ENCODE measurements at places on chromosomes 3 and 15.

DNA sequence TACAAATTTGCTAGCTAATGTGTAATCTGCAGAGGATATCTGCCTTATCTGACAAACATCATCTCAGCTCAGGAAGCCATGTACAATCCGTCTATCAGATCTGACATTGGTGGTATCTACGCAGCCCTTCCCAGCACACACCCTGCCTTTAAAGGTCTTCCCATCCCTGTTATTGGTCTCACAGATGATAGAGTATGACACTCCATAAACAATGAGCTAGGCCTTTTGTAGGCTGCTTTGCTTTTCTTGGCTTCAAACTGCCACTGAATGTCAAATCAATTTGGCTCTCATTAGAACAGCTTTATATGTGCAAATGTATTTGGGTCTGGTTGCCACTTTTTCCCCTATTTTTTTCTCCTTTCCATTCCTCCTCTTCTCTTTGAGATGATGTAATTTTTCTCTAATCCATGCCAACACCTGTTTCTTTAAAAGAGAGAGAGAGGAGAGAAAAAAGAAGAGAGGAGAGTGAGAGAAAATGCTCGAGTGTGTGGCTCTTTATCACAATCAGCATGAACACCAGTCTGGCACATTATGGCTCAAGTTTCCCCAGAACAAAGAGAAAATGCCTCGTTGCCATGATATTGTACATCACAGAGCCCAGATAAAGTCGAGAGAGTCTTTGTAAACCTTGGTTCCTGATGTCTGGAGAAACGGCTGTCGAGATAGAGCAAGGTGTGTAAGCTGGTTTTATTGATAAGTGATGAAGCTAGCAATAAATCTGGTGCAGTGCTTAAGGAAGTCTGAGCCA, 80.8 kb upstream of the DPH6 start:
- DNase-seq = no peak

DNA sequence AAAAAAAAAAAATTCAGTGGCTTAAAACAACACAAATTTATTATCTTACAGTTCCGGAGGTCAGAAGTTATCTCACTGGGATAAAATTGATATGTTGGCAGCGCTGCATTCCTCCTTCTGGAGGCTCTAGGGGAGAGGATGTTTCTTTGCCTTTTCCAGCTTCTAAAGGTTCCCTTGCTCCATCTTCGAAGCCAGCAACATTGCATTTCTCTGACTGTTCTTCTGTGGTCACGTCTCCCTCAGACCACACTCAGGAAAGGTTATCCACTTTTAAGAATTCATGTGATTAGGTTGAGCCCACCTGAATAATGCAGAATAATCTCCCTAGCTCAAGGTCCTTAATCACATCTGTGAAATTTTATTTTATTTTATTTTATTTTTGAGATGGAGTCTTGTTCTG, 23.4 kb upstream of the ACAP2 start:
- no peak for DNase-seq

DNA sequence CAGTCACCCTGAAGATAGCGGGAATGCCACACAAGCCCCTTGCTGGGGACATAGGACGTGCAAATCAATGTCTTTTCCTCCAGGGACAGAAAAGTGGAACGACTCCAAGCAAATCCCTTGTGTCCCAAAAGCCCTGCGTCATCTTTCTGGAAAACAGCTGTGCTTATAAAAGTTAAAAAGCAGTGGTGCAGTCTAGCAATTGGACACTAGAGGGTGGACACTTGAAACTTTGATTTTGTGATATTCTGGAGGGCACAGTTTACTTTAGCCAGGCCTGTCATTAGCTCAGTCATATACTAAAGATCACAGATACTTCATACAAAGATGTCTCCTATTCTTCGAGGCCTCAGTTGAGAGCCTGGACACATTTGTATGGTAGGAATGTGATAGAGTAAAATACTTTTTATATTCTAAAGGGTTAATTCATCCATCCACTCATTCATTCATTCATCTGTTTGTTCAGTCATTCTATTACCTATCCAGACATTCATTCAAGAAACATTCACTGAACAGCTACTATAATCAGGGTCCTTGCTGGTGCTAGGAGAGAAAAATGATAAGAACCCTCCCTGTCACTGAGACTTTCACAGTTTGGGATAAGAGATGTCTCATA, 63.8 kb upstream of the ANKRD34C start:
- DNase-seq = no peak

GRCh38 chr15:79540551-79540950, 108.4 kb downstream of the MINAR1 start:
- no peak for DNase-seq

DNA sequence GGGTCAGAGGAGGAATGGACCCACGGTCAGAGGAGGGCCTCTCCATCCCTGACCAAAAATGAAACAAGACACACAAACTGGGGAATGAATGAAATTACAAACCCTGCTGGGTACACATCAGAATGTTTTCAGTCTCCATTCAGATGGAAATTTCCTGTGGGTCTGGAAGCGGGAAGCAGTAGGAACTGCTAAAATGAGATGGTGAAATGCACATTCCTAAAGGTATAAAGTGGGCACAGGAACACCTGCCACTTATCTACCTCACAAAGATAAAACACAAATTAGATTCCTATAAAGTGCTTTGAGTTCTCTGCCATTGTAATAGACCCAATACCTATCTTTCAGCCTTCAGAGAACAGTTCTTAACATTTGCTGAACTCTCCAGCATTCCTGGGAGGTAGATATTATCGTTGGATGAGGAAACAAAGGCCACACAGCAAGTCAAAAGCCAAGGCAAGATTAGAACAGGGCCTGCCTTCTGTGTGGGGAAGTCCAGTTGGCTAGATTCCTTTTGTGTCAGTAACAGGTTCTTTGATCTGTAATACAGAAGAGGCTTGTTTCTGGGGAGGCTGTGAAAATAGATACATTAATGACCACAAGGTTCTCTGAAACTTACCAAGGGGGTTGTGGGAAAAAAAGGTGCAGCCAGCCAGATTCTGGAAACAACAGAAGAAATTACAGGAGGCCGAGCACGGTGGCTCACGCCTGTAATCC, 98.4 kb downstream of the IGF2BP2 start:
- DNase-seq = no peak

GRCh38 chr3:67685499-67685898, 31.1 kb upstream of the SUCLG2 start:
- no peak for DNase-seq

DNA sequence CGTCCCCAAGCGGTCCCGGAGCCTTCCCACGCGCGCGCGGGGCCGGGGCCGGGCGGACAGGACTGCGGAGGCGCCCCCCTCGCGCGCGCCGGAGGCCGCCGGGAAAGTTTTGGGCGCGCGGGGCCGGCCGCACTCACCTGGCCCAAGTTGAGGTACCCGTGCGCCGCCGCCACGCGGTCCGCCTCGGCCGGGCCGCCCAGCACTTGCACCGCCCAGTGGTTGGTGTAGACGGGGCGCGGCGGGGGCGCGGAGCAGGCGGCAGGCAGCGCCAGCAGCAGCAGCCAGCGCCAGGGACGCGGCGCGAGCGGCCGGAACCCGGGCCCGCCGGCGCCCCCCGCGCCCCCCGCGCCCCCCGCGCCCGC, 289 bp downstream of the PCSK6 start:
- DNase-seq = no peak

DNA sequence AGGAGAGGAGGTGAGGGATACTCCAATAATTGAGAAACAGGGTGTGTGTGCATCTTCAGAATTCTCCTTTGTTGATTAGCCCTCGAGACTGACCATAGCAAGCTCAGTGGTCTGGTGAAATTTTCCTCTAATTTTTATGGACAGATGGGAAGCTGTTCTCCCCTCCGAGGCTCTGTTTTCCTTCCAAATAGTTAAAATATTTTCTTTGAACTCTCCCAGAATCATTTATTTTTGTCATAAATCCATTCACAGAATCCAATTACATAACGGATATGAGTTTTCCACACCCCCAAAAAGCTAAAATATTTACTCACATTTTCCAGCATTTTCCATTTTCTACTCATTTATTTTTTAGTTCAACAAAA, 36.5 kb downstream of the QTRT2 start:
- no peak for DNase-seq

- no peak for DNase-seq
These were observed 40.2 kb downstream of the GPR156 start for GRCh38 chr3:120244834-120245225.

- DNase-seq = peak; percentile 32
These were observed 15.0 kb downstream of the PTH1R start for GRCh38 chr3:46892285-46893145.

GRCh38 chr3:37015642-37016041, 22.3 kb downstream of the MLH1 start:
- DNase-seq = no peak

DNA sequence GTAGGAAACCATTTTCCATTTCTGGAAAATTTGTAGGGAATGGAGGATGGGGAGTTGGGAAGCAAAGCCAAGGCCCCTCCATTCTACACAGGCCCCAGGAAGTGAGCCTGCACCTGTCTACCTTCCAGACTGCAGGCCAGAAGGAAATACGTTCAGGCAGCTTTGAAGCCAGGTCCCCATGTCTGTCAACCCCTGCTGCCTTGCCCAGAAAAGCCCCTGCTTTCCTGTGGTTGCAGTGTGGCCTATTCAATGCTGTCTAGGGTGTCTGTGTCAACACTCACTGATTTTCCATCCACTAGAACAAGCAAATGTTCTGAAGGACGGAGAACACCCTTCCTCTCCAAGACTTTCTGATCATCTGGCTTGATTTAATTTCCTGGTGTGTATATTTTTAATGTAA, 281.9 kb downstream of the TLE3 start:
- DNase-seq = no peak

GRCh38 chr15:60720493-60721256, 241.7 kb upstream of the ICE2 start:
- no peak for DNase-seq

DNA sequence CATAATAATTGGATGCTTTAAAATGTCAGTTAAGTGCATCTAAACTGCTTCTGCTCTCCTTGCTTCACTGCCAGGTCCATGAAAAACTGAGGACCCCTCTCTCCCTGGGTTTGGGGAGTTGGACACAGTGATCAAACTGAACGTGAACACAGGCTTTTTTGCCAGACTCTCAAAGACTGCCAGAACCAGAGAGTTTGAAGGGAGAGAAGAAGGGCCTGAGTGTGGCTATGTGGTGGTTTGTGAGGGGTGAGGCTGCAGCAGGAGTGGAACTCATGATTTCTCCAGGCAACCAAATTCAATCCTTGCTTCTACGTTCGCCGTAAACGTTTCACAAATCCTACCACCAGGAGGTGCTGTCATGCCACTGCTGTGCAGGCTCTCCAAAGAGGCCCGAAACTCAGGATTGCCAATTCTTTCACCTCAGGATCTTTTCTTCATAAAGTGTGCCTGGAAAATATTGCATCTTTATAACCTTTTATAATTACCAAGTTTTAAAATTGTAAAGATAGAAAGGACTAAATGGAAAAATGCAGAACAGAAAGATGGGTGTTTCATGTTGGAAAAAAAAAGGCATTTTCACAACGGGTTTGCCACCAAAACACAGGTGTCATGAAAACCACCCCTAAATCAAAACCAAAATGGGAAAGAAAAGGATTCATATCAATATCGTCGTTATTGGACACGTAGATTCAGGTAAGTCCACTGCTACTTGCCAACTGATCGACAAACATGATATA, 19.7 kb downstream of the TM4SF4 start:
- DNase-seq = no peak

DNA sequence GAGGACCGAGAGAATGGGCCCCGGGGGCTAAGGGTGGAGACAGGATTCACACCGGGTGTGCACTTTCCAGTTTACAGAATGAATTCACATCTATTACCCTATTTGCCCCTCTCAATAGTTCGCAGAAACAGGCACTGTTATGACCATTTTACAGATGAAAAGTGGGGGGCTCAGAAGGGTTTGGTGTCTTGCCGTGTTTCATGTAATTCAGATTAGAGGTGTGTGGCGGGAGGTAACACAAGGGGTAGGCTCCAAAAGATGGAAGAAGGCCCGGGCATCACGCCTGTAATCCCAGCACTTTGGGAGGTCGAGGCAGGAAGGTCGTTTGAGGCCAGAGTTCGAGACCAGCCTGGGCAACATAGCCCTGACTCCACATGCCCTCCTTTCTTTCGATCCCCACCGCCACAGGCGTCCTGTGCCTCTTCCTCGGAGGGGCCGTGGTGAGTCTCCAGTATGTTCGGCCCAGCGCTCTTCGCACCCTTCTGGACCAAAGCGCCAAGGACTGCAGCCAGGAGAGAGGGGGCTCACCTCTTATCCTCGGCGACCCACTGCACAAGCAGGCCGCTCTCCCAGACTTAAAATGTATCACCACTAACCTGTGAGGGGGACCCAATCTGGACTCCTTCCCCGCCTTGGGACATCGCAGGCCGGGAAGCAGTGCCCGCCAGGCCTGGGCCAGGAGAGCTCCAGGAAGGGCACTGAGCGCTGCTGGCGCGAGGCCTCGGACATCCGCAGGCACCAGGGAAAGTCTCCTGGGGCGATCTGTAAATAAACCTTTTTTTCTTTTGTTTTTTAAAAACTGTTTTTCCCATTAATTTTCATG, 3.4 kb downstream of the DUOXA2 start:
- no peak for DNase-seq

DNA sequence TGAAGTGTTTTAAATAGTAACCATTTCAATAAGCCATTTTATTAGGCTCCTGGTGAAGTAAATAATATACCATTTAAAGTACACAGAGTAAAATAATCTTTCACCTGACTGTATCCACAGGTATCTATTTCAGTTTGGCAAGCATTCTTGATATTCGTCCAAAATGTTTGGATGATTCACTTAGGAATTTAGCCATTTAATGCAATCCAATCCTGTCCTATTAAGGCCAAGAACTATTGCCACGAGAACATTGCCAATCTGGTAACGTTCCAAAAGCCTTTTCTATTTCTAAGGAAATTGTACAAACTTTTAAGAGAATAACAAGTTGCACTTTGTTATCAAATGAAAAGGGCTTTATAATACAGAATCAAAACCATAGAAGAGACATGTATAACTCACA, 209.8 kb upstream of the THRB start:
- DNase-seq = no peak

GRCh38 chr3:184678317-184679055, 33.4 kb downstream of the MAGEF1 start:
- DNase-seq = no peak

DNA sequence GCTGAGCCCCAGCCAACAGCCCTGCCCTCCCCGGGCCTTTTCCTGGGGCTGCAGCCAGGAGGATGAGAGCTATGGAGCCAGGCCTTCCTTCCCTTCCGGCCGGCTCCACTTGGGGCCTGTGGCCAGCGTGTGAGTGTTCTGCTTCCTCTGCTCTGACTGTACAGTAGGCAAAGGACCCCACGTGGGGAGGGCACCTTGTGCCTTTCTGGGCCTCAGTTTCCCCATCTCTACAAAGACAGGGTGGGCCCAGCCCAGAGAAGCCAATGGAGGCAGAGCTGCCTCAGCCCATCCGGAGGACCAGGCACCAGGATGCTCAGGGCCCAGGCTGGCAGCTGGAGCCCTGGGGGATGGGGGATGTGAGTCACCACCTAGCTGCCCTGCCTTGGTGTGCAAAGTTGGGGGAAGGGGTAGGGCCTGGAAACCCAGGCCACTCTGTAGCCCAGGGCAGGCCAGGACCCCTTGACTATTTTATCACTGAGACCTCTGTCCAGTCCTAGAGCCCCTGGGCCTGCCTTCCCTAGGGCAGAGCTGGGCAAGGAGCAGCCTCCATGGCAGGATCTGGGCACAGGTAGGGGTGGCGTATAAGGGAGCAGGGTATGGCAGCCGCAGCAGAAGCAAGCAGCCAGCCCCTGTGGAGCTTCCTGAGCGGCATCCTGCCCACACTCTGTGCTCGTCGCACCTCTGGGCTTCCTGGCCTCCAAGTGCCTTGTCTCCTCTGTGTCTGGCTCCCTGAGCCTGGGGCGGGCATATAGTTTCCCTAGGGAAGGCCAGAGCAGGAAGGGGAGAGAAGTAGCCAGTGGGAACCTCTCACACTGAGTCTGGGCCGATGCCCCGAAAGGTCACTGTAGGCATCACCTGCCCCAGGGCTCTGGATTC, 1.8 kb downstream of the PSTPIP1 start:
- DNase-seq = no peak
